ENCODE measurements at places on chromosomes 12 and 14.

DNA sequence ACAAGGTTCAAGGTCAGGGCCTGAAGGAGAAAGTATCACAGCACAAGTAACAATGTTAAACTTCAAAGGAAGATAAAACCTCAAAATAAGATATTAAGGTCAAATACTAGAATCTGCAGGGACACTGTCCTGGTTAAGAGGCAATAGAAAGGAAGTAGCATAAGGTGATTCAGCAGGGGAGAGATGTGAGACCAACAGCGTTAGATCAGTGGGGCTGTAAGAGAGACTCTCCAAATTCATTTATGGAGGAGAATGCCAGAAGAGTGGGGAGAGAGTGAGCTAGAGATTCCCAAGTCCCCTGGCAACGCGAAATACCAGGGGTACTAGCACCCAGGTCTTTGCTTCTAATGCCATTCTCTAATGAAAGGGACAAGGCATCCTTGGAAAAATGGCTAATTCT lies 610.9 kb downstream of the DIO2 start:
- H3K36me3 ChIP-seq = peaks cover 5% of the 10 kb centered on the region
- H3K4me3 ChIP-seq = no peak overlapping the region
- no peak overlapping the region for H3K27ac ChIP-seq
- no peaks in the 10 kb centered on the region for H3K27me3 ChIP-seq
- DNase-seq = no peak

- no peak overlapping the region for H3K4me3 ChIP-seq
- no peak for DNase-seq
- no peak overlapping the region for H3K27ac ChIP-seq
- H3K36me3 ChIP-seq = peaks cover 5% of the 10 kb centered on the region
- H3K4me1 ChIP-seq = peaks cover 38% of the 10 kb centered on the region
Observed at GRCh38 chr12:102478405-102479098, 1.8 kb downstream of the IGF1 start.

DNA sequence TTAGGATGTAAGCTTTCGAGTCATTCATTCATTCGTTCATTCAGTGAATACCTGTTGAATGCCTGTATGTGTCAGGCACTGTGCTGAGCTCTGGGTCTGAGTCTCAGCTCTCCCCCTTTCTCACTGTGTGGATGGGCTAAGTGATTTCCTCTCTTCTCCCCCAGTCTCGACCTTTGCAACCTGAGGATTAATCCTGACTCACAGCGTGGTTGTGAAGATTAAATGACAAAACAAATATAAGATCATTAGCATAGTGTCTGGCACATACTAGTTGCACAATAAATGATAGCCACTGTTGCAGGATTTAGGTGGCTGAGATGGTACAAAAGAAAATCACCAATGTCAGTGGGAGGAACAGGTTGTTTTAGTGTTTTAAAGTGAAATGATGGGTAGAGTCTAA lies 136.7 kb downstream of the GPR135 start:
- peaks cover 10% of the 10 kb centered on the region for H3K4me1 ChIP-seq
- H3K27me3 ChIP-seq = no peaks in the 10 kb centered on the region
- H3K4me3 ChIP-seq = no peak overlapping the region
- DNase-seq = no peak
- H3K36me3 ChIP-seq = peaks cover 34% of the 10 kb centered on the region
- H3K27ac ChIP-seq = no peak overlapping the region

DNA sequence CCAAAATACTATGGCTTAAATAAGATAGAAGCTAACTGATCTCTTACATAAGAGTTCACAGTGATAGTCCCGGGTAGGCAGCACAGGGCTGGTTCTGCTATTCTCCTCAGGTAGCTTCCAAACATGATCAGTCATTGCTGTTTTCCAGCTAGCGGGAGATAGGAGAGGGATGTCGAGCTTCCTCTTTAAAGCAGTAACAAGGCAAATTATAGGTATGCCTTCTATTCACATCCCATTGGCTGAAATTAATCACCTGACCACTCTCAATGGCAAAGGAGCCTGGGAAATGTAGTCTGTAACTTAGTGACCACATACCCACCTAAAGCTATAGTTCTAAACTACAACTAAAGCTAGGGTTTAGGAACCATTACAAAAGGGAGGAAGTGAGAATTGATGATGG lies 34.5 kb upstream of the VRK1 start:
- peaks cover 50% of the 10 kb centered on the region for H3K27me3 ChIP-seq
- H3K27ac ChIP-seq = no peak overlapping the region
- peak overlapping the region; percentile 62 for H3K4me3 ChIP-seq
- H3K4me1 ChIP-seq = peaks cover 2% of the 10 kb centered on the region

DNA sequence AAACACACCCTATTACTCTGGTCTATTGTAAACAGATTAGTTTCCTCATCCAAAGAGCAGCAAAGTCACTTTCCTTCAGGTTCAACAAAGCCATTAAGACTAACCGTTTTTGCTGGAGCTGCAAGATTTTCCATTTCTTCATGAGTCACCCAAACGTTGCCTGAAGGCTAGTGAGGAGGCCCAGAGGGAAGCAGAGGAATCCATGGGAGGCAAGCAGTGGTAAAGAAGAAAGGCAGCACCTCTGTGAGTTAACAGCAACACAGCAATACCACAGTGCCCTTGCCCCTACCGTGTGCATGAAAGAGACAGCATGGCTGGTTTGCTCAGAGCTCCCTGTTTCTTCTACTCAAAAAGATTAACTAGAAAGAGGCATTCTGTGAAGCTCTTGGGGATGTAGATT lies 206.3 kb downstream of the ACSS3 start:
- H3K27ac ChIP-seq = no peak overlapping the region
- no peaks in the 10 kb centered on the region for H3K36me3 ChIP-seq
- no peaks in the 10 kb centered on the region for H3K4me1 ChIP-seq
- no peak for DNase-seq

DNA sequence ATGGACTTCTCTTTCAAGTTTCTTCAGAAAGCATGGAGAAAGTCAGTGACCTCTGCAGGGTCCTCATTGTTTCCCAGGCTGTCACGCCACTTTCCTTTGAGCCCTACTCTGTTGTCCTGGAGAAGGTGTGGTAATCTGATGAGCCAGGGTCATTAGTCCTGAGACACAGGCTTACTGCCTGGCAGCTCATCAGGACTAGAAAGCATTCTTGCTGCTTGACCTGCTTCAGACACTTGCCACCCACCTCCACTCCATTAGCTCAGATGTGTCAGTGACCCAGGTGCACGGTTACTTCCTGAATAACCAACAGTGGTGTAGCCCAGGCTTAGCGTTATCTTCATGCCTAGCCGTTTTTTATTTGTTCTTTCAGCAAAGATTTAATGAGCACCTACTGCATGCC lies 93.9 kb downstream of the FGD4 start:
- DNase-seq = no peak
- H3K27me3 ChIP-seq = no peaks in the 10 kb centered on the region
- no peak overlapping the region for H3K27ac ChIP-seq
- H3K4me3 ChIP-seq = no peak overlapping the region
- H3K4me1 ChIP-seq = peaks cover 15% of the 10 kb centered on the region
